Upper lobe of left lung (tissue), 6 donors: ENCODE measurements at places on chromosomes 16 and 17. TPM values are rescaled to one million over a fixed set of nuclear protein-coding genes. Genes with fewer than 3 reads are reported as not detected.

GRCh38 chr16:51807551-51807950 is 656.5 kb upstream of the SALL1 start:
- DNase-seq, result no peak

DNA sequence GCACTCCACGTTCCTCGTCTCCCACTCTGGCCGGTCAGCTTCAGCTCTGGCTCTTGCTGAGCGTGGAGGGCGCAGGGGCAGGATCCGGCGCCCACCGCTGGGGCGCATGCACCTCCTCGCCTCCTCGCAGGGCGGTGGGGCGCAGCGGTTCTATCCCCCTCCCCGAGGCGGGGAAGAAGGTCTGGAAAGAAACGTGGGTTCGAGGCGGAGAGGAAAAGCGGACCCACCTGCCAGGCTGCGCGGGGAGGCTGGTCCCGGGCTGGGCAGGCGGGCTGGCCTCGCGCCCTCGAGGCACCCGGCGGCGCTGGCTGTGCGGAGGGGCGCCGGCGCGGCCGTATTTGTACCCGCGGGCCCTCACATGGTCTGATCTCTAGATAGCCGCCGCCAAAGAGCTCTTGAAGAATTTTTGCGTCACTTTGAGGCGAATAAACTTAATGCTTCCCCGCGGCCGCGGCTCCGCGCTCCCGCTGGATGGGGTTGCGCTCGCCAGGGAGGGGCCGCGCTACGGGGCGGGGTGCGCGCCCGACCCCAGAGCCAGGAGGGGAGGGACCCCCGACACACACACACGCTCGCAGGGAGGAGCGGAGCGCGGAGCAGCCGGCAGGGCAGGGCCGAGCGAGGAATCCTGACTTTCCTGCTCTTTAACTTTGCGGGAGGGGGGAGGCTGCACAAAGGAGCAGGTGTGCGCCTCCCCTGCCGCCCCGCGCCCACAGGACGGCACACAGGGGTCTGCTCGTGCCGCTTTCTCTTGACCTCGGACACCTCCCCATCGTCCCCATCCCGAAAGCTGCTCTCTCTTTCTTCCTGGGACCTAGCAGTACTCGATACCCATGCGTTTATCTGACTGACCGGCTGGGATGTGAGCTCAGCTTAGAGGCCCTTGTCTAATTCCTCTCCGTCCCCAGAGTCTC is at the start of gene SLC6A4:
Gene SLC6A4, minus strand, starts transcription at position 312 of the 911 bp plus-strand sequence. CDS start 13,739 bp downstream, outside the sequence.
- DNase-seq, result no peak

DNA sequence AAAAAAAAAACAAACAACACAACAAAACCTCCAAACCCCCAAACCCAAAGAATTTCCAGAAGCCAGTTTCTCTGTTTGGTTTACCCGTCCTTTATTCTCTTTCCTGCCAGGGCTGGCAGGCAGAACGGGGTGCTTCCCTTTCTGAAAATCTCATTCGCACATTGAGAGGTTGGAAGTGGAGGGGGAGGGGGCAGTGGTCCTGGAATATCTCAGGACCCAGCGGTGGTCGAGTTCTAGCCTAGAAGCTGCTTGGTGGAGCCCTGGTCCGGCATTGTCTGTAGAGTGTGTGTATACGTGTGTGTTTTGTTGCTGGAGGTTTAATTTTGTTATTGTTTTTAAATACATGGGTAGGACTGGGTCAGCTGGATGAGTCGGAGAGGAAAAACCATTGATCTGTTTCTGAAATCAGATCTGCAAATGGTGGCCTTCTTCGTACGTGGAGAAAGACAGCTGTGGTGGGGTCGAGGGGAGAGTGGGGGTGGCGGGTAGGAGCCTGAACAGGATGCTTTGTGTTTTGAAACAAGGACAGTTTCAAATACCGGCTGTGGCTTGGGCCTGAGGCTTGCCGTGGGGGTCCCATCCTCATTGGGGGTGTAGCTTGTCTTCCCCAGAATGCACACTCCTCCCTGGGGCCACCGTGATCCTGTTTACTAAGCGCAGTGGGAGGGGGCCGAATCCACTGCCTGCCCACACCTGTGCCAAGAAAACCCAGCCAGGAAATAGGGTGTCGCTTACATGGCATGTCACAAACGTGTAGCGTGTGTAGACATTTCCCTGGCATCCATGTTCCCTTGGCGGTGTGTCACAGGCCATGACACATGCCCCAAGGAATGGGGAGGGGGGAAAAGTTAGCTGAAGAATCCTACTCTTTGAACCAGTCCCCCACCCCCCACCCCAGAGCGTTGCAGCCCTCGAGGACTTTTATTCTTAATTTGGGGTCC is 1.6 kb downstream of the CMIP start:
- DNase-seq, result no peak

DNA sequence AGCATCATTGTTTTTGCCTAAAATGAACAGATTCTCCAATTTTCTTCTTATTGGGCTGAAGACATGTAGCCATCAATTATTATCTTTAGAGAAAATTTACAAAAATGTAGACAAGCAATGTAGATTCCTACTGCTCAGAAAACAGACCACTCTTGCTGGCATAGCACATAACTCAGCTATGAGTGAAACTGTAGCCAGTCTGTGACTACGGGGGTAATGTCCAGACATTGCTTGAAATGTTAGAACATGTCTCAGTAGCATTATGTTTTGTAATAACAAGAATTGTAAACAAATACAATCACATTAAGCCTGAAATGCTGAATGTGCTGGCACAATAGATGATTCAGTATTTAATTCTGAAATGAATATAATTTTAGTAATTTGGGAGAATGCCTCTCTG is 265.7 kb upstream of the KCNJ16 start:
- no peak for DNase-seq

- DNase-seq, result peak; percentile 42
Observed at GRCh38 chr17:7217113-7217987, 2.3 kb downstream of the DLG4 start.

GRCh38 chr17:66411520-66411919 is 109.1 kb downstream of the PRKCA start:
- no peak for DNase-seq

DNA sequence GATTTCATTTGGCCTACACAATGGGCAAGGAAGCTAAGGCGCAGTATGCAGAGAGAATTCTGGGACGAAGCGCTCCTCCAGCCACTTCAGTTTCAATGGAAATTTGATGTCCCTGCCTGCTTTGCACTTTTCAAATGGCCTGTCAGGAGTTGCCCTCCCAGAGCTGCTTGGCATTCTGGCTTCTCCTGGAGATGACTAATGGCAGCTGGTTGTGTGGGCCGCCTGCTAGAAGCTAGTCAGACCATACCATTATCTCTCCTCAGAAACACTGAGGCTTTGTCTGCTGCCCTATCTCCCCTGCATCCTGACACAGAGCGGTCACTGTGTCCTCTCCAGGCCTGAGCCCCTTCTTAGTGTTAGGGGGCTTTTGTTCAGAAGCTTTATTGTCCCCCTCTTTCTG is 180.1 kb downstream of the SPECC1 start:
- no peak for DNase-seq

KRTAP9-4 gene
- not detected for total RNA-seq

C17orf78 gene
- total RNA-seq, result not detected
